ENCODE measurements at places on chromosomes 6 and 20.

- DNase-seq = peak; percentile 86
Observed at GRCh38 chr6:30742316-30743098, at the start of gene FLOT1. Gene FLOT1 (minus strand): TSS chr6:30742687. CDS start chr6:30742189, 498 bp downstream.

- no peak for DNase-seq
Observed at GRCh38 chr6:163659803-163660202, 245.3 kb downstream of the QKI start.

DNA sequence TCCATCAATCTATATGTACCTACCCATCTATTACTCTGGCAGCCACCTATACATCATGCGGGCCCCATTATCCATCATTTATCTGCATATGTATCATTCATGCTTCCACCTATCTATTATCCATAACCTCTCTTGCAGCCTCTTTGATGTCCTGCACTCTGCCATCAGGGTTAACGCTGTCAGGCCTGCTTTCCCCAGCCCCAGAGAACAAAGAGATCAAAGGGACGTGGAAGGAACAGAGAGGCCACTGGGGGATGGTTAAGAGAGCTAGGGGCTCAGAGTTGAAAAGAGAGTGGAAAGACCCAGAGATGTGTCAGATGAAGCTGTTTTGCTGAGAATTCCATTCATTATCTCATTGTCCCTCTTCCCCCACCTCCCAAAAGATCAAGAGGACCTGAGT, 67.3 kb upstream of the CCDC167 start:
- DNase-seq = no peak

DNA sequence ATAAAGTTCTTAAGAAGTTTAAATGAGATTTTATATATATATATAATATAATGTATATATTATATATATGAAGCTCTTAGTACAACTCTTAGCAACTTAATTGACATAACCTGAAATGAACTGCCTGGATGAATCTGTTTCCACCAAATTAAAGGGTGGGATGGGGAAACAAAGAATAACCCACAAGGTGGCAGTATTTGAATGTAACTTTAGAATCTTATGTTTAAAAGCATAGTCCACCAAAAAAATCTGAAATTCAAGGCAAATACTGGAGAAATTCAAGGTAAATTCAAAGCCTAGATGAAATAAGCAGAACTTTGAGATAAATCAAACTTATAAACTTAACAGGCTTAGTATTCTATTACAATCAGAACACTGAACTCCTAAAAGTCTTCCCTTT, 4.4 kb upstream of the IBTK start:
- DNase-seq = no peak

GRCh38 chr6:31911826-31912585, 10.1 kb upstream of the ZBTB12 start:
- DNase-seq = no peak

DNA sequence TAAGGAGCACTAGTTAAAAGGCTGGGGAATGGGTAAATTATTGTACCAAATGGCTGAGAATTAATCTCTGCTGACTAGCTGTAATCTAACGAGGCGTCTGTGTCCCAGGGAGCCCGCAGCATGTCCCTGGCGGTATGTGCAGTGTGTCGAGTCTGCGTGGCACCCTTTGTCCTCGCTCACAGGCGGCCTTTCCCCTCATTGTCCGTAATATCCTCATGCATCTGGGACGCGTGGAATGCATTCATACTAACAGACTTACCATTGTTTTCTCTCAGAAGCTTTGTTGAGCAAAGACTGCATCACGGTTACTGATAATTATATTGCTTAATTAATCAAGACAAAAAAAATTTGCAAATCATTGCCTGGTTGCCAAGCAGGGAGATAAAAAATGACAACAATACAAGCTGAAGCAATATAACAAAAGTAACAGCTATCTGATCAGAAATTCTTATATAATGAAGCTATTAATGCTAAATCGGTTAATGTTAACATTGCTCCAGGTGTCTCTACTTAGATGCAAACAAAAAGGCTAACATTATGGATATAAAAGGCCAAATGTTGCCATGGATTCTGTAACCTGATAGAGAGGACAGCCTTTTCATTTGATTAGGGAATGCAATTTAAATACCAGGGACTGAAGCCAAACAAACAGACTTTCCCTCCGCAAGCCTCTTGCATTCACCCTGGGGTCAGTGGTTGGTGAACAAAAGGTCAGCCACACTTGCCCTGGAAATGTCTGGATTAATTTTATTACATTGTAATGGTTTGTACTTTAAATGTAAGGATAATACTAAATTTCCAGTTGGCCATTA, 124.8 kb downstream of the INSM1 start:
- DNase-seq = no peak

- DNase-seq = no peak
Observed at GRCh38 chr20:47691625-47692024, 93.7 kb downstream of the SULF2 start.

All from BJ (cell line).